ENCODE measurements at places on chromosomes 12 and 14.

DNA sequence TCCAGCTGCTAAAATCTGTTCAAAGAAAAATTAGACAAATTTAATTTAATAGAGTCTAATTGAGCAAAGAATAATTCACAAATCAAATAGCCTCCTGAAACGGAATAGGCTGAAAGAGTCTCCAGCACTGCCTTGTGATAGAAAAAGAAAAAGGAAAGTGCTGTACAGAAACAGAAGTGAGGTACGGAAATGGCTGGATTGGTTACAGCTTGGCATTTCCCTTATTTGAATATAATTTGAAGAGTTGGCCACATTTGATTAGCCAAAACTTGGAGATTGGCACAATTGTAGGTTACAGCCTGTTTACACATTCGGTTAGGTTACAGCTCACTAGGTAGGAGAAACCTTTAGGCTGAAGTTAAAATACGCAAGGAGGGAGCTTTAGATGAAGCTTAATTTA is 24.8 kb upstream of the PCED1B start:
- no peak for DNase-seq

- no peak for DNase-seq
Observed at GRCh38 chr14:77109656-77110055, 11.6 kb downstream of the CIPC start.

DNA sequence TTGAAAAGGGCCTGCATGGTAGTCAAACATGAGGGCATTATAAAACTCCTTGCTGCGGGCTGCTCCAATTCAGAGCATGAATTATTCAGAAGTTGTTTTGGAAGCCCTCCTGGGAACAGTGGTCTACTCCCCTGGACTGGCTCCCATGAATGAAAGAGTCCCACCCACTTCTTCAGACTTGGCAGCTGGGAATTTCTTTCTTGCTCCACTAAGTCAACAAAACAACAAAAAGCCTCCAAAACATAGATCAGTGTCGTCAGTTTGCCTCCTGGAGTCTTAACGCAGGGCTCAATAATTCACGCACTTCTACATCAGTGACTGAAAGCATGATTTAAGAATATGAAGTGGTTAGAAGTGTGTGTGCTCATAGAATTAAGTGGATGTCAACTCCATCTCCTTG is 37.9 kb downstream of the AKAP6 start:
- no peak for DNase-seq

GRCh38 chr12:82554529-82554928 is 132.2 kb upstream of the TMTC2 start:
- no peak for DNase-seq

GRCh38 chr12:107662484-107662883 is 23.1 kb upstream of the PWP1 start:
- no peak for DNase-seq

GRCh38 chr12:20282401-20282800 is 85.9 kb upstream of the PDE3A start:
- no peak for DNase-seq

GRCh38 chr12:92552412-92553108 is 150.2 kb upstream of the PLEKHG7 start:
- no peak for DNase-seq

- no peak for DNase-seq
Observed at GRCh38 chr14:99078426-99078825, 193.6 kb downstream of the BCL11B start.

DNA sequence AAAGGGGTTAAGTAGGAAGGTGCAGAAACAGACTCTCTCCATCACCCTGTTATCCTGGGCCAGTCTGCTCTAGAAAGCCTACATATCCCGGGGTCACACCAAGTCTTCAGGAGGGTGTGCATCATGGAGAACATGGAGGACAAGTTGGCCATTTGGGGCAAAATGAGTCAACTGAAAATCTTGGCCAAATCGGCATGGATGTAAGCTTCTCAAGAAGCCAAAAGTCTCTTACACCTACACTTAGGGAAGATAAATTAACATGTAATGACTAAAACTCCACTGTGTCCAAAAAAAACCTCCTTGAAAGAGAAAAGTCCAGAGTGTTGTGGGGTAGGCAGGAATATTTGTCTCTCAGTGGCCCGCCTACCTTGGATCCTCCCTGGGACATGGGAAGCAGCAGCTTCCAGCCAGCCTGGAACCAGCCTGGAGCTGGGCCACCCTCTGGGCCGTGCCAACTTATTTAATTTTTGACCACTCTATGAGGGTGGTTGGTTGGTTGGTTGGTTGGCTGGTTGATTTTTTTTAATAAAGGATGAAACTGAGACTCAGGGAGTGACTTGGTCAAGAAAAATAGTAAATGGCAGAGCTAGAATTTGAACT is 17.9 kb upstream of the TC2N start:
- no peak for DNase-seq

DNA sequence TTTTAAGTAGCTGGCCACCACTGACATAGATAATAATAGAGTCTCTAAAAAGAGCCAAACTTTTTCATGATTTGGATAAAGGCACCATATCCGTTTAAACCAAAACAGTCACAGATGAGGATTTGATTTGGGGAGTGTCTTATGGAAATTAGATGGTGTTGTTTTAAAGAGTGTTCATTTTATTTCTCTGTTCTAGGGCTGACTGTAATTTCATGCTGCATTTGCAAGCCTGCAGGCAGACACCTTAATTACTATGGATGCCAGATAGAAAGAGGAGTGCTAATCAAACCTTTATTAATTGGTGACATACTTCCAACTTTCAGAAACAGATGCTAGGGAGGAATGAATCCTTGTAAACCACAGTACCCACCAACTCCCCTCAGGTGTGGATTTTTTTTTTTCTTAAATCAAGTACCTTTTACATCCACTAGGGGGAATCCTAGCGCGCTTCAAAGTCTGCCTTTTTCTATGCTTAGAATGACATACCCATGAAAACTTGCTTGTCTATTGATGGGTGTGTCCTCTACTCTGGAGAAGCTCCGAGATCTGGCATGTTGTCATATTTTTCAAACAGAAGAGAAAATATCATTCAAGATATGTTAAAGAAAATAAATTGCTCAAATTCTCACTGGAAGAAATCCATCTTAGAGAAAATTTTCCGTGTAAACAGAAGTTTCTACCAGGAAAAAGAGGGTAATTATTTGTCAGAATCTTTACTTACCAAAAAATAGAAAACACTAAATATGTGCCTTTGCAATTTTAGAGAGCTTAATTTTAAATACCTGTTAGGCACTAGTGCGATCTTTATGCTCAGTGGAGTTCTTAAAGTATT is 14.2 kb upstream of the PLXNC1 start:
- DNase-seq: peak; percentile 65

GRCh38 chr14:61889914-61890351 is 127.7 kb downstream of the SNAPC1 start:
- no peak for DNase-seq

DNA sequence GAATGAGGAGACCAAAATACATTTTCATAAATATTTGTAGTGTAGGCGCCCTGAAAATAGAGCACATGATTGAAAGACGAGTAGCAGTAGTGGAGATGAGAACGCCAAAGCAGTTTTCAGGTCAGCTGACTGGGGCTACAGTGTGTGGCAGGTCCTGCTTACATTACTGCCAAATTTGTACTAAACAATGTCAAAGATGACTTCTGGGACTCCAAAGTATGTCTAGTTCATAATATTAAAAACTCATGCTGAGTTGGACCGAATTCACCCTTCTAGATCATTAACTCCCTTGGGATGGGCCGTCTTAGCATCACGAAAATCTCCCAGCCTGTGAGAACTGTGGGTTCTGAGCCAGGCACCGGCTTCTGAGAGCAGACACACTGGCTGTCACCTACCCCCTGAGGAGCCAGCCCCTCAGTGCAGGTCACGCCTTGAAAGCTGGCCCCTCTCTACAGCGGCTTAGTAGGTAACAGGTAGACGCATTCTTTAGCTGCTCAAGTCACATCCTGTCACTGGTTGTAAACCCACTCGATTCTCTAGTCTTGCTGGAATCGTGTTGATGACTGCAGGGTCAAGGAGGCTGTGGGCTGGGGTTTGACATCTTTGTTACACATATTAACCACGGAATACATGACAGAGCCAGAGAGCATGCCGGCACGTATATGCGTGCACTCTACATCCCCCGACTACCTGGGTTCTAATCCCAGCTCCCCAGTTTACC is 210.4 kb downstream of the ETV6 start:
- DNase-seq: no peak

DNA sequence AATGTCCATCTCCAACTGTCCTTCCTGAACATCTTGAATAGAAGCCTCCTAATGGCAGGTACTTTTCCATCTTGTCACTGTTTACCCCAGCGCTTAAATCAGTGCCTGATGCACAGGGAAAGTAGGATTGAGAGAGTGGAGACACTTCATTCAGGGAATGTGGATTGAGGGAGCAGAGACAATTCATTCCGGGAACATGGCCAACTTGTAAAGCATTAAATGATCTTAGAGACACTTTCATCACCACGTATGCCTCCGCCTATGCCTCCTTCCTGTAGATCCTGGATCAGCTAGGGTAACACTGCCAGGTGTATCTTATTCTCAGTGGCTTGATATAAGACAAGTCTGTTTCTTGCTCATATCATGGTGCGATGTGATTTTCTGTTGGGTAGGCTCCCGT is 67.6 kb upstream of the CSRP2 start:
- DNase-seq: no peak

DNA sequence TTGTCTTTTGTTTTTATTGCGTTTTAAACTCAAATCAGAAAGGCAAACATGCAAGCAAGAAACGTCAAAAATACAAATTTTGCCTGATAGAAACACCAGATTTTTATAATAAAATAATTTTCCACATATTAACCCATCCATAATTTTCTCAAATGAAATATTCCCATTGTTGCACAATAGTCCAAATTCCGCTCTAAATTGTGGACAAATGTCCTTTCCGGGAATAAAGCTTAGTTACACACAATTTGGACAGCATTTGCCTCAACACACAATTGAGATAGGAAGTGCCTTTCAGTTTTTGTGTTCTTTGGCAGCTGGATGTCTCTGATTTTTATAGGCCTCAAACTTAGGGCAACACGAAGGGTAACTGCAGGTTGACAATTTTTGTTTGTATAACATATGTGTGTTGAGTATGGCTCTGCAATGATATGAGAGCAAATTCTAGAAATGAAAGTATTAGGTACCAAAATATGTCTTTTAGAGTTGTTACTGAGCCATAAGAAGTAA is 105.8 kb downstream of the DIO2 start:
- DNase-seq: no peak

- DNase-seq: no peak
Observed at GRCh38 chr12:12608557-12608957, 3.1 kb upstream of the CREBL2 start.

- no peak for DNase-seq
Observed at GRCh38 chr12:43416981-43417380, 135.0 kb downstream of the ADAMTS20 start.

DNA sequence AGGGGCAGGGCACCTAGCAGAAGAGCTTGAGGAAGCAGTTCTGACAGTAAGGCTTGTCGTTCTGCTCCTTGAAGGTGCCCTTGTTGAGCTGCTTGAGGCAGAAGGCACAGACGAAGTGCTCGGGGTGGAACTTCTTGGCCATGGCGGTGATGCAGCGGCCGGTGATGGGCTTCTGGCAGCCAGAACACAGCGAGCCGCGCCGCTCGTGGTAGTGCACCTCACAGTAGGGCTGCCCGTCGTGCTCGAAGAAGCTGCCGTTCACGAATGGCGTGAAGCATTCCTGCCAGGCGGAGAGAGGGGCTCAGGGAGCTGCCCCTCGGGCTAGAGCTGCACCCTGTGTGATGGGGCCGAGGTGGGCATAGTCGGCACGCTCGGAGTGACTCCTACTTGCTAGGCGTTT is 11.4 kb upstream of the RPLP0 start:
- DNase-seq: no peak

DNA sequence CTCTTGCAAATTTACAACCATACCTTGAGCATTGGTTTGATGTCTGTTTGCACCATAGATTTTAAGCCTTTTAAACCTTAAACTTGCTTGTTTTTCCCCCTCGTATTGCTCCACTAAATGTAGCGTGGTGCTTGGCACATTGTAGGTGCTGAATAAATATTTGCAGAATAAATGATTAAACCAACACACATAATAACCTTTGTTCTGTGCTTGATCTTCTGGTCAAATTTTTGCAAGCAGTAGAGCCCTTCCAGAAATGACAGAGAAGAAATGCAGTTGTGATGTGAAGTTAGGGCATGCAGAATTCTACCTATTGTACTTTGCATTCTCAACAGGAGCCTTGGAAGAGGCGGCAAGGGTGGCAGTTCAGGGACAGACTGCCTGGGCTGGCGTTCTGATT is 394.4 kb upstream of the TBX3 start:
- DNase-seq: no peak

DNA sequence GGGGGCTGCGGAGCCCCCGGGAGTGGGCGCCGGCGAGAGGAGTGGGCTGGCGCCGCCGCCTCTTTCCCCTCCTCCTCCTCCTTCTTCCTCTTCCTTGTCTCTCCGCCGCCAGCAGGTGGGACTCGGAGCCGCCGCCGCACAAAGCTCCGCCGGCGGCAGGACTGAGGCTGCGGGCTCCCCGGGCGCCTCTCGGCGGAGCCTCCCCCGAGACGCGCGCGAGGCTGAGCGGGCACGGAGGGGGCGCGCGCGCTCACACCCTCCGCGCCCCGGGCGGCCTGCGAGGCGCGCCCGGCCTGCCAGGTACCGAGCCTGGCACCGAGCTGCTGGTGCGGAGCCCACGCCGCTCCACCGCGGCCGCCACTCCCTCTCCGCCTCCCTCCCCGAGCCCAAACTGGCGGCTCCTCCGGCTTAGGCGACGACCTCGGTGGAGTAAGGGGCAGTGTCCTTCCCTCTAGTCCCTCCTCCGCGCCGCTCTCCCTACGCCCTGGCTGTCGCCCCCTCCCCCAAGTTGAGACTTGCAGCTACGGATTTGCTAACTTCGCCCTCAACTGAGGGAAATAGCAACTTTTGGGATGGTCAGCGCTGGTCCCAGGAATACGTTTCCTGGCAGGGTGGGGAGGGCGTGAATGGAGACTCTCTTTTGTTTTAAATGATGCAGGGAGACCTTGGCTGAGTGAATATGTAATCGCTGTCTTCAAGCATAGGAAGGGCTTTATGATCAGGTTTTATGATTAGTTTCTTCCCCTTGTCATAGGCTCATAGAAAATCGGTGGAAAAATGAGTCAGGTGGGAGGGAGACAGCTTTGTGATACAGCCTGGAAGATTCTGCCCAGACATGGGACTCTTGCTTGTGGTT is 199.5 kb upstream of the CAND1 start:
- no peak for DNase-seq

GRCh38 chr12:113103756-113104450 is 31.7 kb downstream of the RASAL1 start:
- no peak for DNase-seq

- DNase-seq: no peak
Observed at GRCh38 chr12:76781321-76781720, 17.4 kb downstream of the ZDHHC17 start.

DNA sequence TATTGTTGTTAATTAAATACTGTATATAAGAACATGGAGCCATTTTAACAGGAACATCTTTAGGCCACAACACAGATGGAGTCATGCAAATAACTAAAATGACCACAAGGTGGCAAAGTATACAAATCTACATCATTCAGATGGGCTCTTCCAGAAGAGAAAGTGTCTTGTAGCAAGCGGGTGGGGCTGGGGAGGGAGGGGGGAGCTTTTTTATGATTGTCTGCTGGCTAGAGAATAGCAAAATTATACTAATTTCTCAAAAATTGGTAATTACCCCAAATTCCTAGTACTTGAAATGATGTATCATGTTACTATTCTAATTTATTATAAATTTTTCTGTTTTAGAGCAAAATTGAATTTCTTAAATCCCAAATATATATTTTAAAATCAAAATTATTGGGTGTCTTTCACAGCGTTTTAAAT is 378.7 kb downstream of the PRKD1 start:
- DNase-seq: peak; percentile 88
